ENCODE measurements at places on chromosomes 3 and 15. TPM values are rescaled to one million over a fixed set of nuclear protein-coding genes. Genes with fewer than 3 reads are reported as not detected.

- no peak for DNase-seq
These were observed 107.0 kb downstream of the SHOX2 start for GRCh38 chr3:157999246-157999645.

DNA sequence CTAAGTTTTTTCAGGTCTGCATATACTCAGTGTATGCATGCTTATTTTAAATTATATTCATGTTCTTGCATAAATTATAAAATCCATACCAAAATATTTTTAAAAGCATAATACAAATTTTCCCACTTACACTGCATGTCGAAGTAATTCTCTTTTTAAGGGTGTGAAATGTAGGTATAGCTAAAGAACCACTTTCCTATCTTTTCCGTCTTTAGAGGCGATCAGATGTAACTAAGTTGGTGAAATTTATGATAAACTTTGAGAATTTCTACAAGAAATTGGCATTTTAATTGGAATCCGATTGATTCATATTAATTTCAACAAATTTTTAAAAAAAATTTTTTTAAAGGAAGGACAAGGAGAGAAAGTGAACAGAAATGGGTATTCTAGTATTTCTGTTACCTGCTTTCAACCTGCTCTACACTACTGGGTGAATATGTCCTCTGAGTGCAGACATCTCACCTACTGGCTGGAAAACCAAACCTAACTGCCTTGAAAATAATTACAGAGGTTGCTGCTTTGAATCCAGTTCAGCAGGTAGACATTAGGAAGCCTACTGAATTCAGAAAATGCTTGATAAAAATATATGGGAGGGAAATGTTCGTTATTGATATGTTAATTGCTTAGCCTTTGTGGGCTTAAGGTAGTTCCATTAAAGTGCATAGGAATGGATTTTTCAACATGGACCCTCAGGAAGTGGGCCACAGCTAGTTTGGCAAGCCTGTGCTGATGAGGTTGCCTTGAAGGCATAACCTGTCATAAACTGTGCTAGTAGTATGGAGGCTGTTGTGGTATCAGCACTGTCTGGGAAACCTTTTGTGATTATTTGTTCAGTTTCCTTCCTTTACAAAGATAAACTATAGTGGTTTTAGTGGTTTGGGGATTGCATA lies 5.1 kb downstream of the TRIM71 start:
- DNase-seq = no peak

- DNase-seq = no peak
These were observed 250.1 kb upstream of the HES1 start for GRCh38 chr3:193885832-193886231.

- no peak for DNase-seq
These were observed 71.7 kb downstream of the CYP19A1 start for GRCh38 chr15:51266656-51267050.

- no peak for DNase-seq
These were observed 188.7 kb upstream of the TBC1D5 start for GRCh38 chr3:17931131-17931530.

GRCh38 chr3:167882057-167882667 lies 146.6 kb downstream of the SERPINI1 start:
- DNase-seq = no peak

- DNase-seq = no peak
These were observed 45.4 kb upstream of the TRAK1 start for GRCh38 chr3:42045708-42046243.

- no peak for DNase-seq
These were observed 37.4 kb upstream of the MRPL3 start for GRCh38 chr3:131540143-131540542.

DNA sequence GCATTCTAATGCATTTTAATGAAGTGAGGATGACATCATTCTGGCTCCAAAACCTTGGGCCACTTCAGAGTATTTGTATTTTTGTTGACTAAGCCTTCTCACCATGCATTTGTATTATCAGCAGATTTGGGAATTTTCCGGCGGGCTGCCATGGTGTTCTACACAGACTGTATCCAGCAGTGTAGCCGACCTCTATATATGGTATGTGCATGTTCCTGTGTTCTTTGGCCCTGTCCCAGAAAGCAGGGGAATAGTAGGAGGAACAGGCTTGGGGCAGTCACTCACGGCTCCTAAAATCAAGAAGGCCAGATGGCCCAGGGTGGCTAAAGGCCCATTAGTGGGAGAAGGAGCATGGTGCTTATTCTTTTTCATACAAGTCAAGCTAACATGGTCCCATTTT lies 80.5 kb downstream of the USF3 start:
- DNase-seq = no peak

- DNase-seq = no peak
These were observed 760 bp downstream of the FANCI start for GRCh38 chr15:89244574-89244903.

DNA sequence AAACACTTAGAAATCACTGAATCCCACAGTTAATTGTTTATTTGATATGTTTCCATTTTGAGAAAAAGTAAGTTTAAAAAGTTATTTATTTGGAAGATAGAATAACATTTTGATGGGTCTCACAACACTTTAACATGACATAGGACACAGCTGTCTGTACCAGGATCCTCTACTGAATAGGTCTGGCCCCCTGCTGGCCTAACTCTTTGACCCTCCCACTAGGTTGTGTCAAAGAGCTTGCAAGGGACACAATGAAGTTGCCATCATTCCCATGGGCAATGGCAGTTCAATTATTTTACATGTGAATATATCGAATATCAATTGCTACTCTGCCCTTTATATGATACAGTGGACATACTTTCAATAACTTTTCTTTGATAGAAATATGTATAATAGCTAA lies 138.9 kb downstream of the EPHA3 start:
- DNase-seq = no peak

DNA sequence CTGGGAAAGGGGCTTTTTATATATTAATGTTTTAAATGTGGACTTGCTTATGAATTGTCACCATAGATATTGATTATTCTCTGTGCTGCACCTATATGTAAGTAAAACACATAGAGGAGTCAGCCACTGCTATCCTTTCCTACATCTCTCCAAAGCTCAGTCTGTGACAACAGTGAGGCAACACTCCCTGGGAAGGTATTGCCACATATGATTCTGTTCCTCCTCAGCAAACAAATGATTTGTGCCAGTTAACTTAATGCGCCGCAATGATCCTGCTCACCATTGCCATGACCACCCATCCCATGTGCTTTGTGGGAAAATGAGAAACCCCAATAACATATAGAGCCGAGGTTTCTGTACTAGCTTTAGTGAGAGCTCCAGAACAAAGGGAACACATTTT lies 75.1 kb upstream of the FBN1 start:
- no peak for DNase-seq

DNA sequence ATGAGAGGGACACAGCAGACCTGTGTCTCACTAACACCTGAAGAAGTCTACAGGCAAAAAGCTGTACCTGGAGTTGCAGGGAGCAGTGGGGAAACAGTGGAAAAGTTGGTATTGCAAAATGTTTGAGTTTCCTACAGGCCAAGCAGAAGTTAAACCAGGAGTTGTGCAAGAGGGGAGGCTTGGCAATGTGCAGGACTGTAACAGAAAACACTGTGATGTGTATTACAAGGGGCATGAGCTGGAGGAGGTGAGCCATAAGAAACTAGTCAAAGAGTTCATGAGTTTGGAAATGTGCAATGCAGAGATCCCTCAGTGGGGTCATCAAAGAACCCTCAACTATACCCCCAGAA lies 47.1 kb upstream of the SERPINI2 start:
- no peak for DNase-seq

DNA sequence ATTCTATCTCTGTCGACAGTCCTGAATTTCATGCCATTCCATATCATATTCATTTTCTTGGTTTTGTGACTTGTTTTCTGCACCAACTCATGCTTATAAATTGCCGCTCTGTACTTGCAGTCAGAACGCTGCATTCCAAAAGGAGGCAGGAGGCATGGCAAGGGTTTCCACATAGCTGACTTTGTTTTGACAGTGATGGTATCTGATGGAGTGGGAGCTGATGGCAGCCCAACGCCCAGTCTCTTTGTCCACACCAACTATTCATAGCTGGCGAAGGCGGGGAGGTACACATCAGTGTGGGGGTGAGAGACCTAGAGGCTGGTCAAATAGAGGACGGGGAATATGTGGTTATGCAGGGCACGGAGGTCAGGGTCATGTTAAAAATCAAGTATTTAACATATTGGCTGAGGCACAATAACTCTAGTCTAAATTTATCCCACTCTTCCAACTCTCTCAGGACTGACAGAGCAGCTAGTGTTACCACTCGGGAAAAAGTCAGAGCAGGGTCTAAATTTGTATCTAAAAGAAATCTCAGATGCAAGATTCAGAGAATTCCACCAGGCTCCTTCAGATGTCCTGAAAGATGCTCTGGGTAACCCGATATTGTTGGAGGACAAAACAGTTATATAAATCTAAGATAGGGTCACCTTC lies 67.8 kb upstream of the ATP13A3 start:
- no peak for DNase-seq

- no peak for DNase-seq
These were observed 311.1 kb downstream of the ZPLD1 start for GRCh38 chr3:102745881-102746280.

The ALG1L2 gene
- 2.7 TPM for total RNA-seq

The DNAJC13 gene
- 40.4 TPM for total RNA-seq

The TPRG1 gene
- total RNA-seq = 42.4 TPM

The ADIPOQ gene
- total RNA-seq = not detected

The FSIP1 gene
- 0.75 TPM for total RNA-seq

The VGLL3 gene
- not detected for total RNA-seq

The ISLR2 gene
- total RNA-seq = not detected

The EPB42 gene
- not detected for total RNA-seq

The PLIN1 gene
- total RNA-seq = 0.79 TPM

The IGDCC3 gene
- total RNA-seq = not detected

The SAMMSON gene
- total RNA-seq = not detected
